ENCODE measurements at places on chromosomes 6 and 20.

DNA sequence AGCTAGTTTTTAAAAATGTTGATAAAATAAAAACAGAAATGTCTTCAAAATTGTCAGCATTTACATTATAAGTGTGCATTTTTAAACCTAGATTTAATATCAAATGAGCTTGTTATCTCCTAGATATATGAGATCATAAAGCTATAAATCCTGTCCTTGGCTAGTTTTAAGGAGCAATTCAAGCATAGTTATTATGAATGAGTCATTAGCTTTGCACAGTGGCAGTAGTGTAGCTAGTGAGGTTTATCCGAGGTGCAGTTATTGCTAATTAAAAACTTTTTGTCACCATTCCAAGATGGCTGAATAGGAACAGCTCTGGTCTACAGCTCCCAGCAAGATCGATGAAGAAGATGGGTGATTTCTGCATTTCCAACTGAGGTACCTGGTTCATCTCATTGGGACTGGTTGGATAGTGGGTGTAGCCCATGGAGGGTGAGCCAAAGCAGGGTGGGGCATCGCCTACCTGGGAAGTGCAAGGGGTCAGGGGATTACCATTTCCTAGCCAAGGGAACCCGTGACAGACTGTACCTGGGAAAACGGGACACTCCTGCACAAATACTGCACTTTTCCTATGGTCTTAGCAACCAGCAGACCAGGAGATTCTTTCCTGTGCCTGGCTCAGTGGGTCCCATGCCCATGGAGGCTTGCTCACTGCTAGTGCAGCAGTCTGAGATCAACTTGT, 108.8 kb upstream of the SYNCRIP start:
- no peak for DNase-seq

DNA sequence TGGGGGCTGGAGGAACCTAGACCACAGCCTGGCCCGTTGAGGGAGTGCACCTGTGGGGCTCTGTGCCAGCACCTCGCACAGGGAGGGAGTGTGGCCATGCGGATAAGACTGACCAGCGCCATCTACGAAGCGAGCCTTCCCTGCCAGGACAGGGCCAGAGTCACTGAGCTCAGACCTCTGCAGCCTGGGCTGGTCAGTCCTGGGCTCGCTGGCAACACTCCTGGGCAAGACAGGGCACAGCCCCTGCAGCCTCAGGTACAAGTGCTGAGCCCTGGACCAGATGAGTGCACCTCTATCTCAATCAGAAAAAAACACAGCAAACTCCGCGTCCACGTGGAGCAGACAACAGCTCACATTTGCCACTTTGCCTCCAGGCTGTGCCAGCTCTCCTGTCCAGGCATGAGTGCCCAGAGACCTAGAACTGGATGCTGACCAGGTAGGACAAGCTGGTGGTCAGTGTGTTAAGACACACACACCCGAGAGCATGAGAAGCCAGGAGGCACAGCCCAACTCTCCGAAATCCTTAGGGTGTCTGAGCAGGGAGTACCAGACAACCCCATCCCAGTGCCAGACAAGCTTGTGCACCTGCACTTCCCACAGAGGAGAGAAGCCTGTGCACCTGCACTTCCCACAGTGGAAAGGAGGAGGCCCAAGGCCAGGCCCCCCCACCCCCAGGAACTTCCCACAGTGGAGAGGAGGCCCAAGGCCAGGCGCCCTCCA, 4.9 kb downstream of the ARFRP1 start:
- DNase-seq, result no peak

GRCh38 chr20:44405257-44405656, 49.8 kb downstream of the HNF4A start:
- no peak for DNase-seq

DNA sequence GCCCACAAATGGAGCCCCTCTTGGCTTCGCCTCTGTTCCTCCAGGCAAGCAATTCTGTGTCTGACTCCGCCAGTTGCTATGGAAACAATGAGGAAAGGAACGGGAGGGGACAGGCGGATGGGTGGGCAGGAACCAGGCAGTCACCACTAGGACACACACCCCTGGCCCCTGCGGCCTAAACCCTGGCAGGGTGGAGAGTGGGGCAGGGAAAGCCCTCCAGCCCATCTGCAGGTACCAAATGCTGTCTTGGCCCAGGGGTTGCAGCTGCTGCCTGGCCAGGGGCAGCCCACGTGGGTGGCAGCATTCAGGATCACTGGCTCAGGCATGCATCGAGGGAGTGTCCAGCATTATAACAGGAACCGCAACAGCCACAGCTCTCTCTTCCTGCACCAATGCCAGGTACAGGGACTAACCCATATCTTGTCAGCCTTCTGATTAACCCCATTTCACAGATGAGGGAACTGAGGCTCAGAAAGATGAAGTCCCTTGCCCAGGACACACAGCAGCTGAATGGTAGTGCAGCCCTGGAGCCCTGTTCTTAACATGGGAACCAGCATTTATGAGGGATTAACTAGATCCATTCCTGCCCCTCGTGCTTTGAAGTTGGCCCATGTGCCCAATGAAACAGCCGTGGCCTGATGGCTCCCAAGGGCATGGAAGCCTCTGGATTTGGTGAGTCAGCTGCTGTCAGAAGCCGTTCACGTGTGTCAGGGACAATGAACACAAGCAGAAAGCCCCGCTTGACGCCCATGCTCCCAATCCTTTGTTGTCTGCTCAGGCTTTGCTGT, 66.3 kb downstream of the NOL4L start:
- DNase-seq, result no peak

DNA sequence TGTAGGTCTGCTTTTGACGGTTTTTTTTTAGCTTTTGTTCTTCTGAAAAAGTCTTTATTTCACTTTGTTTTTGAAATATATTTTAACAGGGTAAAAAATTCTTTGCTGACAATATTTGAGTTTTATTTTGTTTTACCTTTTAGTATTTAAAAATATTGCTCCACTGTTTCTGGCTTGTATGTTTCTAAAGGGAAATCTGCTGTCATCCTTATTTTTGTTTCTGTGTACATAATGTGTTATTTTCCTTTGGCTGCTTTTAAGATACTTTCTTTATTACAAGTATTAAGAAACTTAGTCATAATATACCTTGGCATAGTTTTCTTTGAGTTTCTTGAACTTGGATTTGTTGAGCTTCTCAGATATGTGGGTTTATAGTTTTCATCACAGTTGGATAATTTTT, 88.6 kb upstream of the SPACA1 start:
- DNase-seq, result no peak

GRCh38 chr6:161067749-161068148, 76.2 kb downstream of the MAP3K4 start:
- DNase-seq, result no peak

DNA sequence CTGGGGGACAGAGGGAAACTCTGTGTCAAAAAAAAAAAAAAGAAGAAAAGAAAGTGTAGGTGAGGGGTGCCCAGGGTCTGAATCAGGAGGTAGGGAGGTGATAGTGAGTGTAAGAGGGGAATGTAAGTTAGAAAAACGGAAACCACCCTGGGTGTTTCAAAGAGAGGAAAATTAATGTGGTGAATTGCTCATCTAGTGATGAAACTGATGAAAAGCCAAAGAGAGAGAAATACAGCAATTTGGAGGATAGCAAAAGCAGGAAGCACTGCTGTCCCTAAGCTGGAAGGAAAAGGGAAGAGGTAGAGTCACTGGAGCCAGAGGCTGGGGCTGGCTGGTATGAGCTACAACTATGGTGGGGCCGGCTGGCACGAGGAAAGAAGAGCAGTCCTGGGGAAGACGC, 85.0 kb upstream of the CEP85L start:
- DNase-seq, result no peak

DNA sequence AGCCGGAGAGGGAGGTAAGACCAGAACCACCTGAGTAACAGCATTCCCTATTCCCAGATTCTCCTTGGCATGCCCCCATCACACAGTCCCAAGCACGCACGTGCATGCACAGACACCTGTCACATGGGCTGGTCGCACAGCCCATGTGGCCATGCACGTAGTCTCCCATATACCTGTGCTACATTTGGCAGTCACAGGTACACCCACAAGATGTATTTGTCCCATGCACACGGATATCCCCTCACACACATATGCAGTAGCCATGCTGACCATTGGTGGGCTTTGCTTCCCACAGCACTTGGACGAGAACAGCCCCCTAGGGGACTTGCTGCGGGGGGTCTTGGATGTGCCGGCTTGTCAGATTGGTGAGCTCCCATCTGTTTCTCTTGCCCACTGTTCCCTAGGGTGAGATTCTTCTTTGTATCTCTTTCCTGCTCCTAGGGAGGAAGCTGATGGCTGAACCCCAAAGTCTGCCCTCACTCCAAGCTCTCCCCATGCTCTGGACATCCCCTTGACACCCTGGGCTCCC, 31.9 kb downstream of the PLCG1 start:
- DNase-seq, result no peak

DNA sequence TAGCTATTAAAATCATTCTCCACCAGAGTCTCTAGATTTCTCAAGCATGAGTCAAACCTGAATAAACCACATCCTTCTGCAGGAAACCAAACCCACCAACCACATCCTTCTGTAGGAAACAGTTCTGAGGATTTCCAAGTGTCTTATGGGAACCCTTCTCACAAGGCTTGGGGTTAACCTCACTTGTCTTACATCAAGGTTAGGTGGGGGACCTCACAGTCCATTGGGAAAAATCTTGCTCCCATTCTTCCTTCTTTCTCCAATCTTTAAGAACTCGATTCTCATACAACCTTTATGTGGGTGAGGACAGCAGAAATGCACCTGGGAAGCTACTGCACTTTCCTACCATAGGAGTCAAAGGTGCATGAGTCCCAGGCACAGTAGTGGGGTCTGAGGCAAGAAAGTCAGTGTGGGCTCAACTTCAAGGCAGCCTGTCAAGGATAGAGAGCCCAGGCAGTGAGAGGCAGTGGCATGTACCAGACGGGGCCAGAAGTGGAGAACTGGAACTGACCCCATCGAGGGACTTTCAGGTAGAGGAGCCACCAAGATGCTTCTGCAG, 114.5 kb downstream of the SLC22A3 start:
- no peak for DNase-seq

DNA sequence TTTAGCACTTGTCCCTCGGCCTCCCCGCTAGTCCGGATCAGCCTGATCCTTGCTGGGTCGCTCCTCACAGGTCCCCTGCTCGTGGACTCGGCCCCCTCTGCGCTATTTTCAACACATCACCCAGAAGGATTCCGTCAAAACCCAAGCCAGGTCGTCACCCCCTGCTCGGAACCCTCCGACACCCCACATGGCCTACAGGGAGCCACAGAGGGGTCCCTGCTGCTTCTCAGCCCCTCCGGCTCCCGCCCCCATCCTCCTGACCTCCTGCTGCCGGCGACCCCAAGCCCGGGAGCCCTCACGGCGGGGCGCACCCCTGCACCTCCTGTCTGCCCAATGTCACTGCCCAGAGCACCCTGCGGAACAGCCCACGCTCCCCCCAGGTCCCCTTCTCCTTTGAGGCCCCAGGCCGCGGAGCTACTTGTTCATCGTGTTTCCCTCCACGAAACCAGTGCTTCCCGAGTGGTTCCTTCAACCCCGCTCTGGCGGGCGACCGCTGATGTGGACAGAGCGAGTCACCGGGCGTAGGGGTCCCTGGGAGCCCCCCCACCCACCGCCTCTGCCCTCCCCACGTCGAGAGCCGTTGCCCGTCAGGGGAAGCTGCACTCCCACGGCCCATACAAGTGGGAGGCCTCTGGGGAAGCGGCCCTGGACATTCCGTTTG, 638 bp upstream of the MYL9 start:
- no peak for DNase-seq

- DNase-seq, result no peak
Measured at GRCh38 chr6:148954934-148955333, 208.1 kb downstream of the UST start.

- peak; percentile 17 for DNase-seq
Measured at GRCh38 chr6:121849477-121849876, 414.0 kb downstream of the GJA1 start.

GRCh38 chr6:80440496-80441115, 334.1 kb downstream of the BCKDHB start:
- DNase-seq, result no peak

DNA sequence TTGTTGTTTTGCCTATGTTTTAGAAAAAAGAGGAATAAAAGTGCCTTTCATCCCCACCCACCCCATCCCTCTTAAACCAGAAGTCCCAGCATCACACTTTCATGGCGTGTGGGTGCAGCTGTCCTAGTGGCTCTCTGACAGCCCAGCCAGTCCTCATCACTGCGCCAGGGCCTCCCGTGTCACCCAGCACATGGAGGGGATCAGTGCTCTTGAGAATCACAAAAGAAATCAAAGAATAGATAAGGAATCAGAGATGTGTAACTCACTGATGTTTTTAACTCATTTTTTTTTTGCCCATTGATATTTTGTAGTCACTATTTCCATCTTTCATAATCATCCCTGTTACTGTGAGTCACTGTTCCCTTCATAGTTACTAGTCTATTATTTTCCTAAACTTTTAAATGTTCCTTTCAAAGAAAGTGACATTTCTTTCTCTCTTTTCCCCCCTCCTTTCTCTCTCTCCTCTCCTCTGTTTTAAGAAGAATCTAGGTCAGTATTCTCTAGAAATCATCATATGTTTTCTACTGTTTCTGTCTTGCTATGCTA, 78.6 kb downstream of the AIG1 start:
- DNase-seq, result no peak

DNA sequence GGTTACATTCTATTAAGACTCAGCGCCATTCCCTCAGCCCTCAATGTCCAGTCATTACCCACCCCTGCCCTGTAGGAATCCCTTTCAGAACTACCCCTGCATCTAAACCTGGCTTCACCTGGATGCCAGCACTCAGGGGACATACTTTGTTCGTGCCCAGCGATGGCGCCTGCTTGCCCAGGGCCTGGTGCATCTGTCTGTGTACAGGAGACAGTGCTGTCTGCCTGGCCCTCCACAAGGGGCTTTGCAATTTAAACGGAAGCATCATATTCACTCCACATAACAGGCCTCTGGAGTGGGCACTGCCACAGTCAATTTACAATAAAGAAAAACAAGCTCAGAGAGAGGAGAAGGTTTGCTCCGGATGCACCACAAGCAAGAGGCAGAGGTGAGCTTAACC, 4.6 kb downstream of the RSPO4 start:
- no peak for DNase-seq

DNA sequence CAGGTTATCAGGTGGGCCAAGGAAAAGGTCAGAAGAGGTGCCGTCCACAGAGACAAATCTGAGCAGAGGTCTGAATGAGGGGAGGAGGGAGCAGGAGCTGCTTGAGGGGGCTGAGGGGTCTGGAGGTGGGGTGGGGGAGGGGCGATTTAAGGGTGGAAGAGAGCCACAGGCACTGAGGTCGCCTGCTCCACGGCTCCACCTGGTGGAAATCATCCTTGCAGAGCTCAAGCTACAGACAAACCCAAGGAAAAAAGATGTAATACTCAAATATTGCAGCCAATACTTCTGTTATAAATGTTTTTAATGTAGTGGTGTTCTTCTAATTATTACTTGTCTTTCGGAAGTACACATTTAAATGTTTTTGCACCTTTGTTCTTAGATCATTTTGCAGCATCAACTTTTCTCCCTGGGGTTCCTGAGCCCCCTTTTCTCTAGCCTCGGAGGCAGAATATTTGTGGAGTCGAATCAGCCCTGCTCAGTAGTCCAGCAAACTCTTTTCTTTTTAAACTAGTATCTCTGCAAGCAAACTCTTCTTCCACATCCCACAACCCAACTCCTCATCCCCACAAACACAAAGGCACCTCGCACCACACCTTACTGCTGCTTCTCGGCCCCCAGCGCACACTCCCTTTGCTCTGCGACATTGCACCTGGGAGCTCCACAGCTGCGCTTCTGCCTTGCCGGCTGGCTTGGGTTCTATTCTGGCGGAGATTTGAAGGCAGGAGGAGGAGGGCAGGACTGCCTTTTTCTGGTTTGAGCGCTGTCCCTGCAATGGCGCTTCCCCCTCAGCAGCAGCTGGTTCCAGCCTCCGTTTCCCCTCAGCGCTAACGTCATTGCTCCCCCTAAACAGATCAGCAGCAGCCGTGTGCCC, 51.0 kb upstream of the TFAP2A start:
- peak; percentile 55 for DNase-seq

- DNase-seq, result no peak
Measured at GRCh38 chr20:47686545-47686944, 98.7 kb downstream of the SULF2 start.

GRCh38 chr6:144722154-144722737, 437.1 kb downstream of the UTRN start:
- DNase-seq, result no peak
